ENCODE measurements at places on chromosomes 2 and 18. TPM values are rescaled to one million over a fixed set of nuclear protein-coding genes. Genes with fewer than 3 reads are reported as not detected.
A peak's percentile ranks its signal among the peaks of the same experiment; 100 is the strongest.

DNA sequence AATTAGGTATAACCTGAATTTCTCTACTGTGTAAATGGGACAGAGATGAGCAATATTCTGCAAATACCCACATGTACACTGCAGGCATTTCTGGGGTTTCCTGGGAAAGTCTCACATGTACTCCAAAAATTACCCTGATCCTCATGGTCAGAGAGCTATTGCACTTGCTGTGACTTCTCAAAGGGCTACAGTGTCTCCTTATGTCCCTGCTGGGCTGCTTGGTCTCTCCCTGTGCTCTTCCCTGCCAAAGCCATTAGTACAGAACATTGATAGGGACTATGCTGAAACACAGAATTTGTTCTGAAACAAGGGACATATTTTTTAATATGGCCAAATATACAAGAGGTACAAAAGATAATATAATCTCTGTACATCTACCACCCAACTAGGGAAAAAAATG is 924.4 kb upstream of the NXPH2 start:
- no peak for DNase-seq

DNA sequence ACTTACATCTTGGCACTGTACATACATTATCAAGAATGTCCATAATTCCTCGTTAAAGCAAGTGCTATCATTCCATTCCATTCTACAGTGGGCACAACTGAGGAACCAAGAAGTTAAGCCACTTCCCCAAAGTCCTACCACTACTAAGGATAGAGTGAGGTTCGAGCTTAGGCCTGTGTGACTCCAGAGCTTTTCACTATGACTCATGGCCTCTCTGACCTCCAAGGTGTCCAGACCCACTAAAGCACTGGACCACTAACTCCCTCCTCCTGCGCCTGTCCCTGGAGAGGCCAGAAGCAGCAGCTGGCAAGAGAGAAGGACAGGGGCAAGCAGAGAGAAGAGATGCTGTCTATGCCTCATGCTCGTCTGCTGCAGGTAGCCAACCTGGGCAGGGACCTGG is 117.0 kb downstream of the ZBTB7C start:
- no peak for DNase-seq

GRCh38 chr2:113692698-113693428 is 63.6 kb downstream of the SLC35F5 start:
- DNase-seq, result no peak

DNA sequence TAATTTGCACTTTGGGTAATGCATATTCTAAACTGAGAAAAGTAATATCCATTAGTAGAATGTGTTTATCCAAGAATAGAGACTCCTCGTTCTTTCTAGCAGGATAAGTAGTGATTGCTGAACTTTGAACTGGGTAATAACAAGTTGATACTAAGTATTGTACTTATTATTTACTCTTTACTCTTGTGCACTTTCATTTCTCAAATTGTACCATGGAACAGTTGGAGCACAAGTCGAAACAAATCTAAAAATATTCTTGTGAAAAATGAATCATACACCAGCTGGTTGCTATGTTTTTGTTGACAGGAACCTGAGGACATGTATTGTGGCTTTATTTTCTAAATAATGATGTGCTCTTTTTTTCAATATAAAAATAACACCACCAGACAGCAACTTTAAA is 111.9 kb downstream of the RGPD3 start:
- DNase-seq, result no peak

GRCh38 chr2:95072424-95072823 is 46.9 kb downstream of the MAL start:
- DNase-seq, result no peak

GRCh38 chr2:180933332-180933731 is 47.1 kb upstream of the UBE2E3 start:
- DNase-seq, result no peak

DCDC2C gene
- not detected for total RNA-seq

GRCh38 chr2:232419245-232420072 is 12.8 kb downstream of the ALPG start:
- no peak for DNase-seq

- DNase-seq, result no peak
Observed at GRCh38 chr2:136226903-136227302, 109.0 kb upstream of the CXCR4 start.

IL1RN gene
- total RNA-seq, result 0.57 TPM

DNA sequence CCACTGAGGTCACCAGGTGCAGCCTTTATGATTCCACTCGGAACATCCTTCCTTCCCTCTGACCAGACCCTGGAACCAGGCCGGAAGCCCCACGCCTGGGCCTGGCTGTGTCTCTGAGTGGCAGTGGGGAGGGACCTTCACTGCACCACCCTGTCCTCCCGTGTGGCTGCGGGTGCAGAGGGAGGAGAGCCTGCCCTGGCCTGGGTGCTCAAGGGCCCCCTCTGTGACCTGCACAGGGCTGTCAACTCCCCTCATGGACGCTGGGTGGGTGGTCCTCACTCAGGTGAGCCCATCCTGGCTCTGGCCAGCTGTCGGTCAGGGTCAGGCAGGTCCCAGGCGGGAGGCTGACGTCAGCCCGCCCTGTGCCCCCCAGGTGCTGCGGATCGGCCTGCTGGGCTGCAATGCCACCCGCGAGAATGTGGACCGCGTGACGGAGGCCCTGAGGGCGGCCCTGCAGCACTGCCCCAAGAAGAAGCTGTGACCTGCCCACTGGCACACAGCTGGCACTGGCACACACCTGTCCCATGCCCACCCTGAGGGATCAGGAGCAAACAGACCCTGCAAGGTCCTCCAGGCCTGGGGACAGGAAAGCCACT is 9.8 kb downstream of the AGXT start:
- DNase-seq, result no peak

DNA sequence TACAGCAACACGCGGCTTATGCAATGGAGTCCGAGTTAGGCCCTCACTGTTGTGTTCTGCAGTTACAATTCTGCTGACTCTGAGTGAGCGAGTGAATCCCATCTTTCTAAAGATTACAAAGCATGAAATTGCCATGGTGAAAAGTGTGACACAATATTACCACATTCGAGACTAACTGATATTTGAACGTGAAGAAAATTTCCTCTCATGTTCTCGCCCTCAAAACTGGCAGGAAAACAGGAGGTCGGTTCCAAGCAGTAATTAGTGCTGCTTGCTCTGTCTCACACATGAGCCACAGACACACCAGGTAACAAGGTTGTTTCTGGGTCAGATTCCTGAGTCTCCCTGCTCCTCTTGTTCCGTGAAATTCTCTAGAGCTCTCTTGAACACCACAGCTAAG is 93.7 kb upstream of the RIOK3 start:
- DNase-seq, result no peak

GRCh38 chr2:78439122-78439521 is 586.4 kb upstream of the REG3G start:
- no peak for DNase-seq

FLACC1 gene
- total RNA-seq, result 5.0 TPM

- DNase-seq, result no peak
Observed at GRCh38 chr18:3511980-3512379, 62.0 kb downstream of the TGIF1 start.

GRCh38 chr2:190889175-190889943 is 8.7 kb downstream of the GLS start:
- no peak for DNase-seq

DNA sequence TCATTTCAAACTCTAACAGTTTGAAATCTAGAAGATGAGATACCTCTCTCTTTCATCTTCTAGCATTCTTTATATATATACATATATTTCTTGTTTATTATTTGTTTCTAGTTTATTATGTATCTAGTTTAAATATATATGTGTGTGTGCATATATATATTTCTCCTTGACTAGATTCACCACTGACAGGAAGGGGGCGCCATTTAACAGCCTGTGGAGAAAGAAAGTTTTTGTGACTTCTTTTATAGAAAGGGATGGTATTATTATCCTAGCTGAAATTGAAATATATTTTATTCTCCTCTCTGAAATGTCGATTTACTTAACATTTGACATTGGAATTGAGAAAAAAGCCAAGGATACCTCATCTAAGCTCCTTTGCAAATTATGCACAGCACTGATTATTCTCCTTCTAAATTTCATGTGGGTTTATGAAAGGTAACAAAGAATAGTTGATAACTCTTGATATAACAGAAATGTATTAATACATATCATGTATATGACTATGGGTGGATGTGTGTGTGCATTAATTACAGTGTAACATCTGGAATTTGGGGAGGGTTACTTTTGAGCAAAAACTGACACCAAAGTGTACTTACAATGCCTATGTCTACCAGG is 160.7 kb upstream of the NT5C1B start:
- no peak for DNase-seq

DNA sequence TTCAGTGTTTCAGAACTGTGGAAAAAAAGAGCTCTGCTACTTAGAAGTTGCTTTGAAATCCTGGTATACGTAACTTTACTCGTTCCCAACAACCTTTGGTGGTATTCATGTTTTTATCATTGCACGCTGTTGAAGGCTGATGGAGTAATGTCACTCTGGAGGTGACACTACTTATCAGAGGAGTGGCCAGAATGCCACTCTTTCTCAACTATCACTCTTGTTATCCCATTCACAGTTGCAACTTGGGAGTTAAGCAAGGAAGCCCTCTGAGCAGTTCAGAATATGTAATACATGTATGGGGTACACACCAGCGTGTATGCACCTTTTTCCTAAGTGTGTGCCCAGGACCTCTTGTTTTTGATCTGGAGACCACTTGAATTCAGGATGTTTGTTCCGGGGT is 53.6 kb downstream of the TANC1 start:
- no peak for DNase-seq

GRCh38 chr2:240998995-240999791 is 775 bp downstream of the SNED1 start:
- DNase-seq, result peak; percentile 69

GRCh38 chr2:239025951-239026461 is 178.1 kb downstream of the TWIST2 start:
- DNase-seq, result peak; percentile 8

DNA sequence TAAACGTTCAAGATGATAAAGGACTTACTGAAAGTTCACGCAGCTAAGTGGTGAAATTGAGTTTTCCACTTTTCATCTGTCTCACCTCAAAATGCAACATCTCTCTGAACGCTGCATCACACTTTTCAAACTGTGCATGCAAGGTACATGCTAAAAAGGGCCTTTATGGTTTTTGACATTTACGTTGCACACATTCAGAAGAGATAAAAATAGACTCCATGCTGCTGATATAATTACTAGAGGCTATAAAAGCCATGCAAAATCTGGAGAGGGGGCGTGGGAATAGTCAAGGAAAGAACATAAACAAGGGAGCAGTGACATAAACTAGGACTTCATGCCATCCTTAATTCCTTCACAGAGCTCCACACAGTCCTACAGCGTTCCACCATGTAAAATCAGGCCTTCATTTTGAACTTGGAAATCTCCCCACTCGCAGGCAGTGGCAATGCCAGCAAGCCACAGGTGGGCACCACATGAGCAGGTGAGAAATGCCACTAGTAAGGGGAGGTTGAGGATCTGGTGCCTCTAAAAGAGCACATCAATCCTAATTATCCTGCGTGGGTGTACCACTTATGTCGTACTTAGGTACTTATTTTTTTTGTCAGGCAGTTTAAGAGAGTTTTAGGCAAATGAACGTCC is 71.4 kb downstream of the ZEB2 start:
- DNase-seq, result no peak

DNA sequence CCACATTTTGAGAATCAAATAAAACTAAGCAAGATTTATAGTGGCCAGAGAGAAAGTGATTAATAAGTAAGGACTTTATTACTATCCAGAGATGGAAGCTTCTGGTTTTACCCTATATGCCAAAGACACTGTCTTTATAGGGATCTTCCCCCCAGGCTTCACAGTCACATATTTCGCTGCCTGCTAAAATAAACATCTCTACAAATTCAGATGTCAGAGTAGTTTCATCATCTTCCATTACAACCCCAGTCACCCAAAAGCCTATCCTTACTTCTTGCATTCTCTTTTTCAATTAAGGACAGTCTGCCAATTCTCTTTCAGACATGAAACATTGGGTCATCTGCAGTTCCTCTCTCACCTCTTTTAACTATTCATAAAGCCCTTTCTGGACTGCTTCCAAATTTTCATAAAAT is 28.3 kb downstream of the CREB1 start:
- no peak for DNase-seq

- DNase-seq, result no peak
Observed at GRCh38 chr2:168345601-168346000, 98.2 kb upstream of the STK39 start.

LGALSL gene
- 5.8 TPM for total RNA-seq

EHD3 gene
- total RNA-seq, result 32.4 TPM

STON1 gene
- 6.7 TPM for total RNA-seq

- no peak for DNase-seq
Observed at GRCh38 chr2:45330108-45330507, 281.0 kb downstream of the SRBD1 start.

- no peak for DNase-seq
Observed at GRCh38 chr2:220226546-220226945, 599.1 kb downstream of the SLC4A3 start.

SNORC gene
- 1.3 TPM for total RNA-seq

ZNF804A gene
- 0.07 TPM for total RNA-seq

DNA sequence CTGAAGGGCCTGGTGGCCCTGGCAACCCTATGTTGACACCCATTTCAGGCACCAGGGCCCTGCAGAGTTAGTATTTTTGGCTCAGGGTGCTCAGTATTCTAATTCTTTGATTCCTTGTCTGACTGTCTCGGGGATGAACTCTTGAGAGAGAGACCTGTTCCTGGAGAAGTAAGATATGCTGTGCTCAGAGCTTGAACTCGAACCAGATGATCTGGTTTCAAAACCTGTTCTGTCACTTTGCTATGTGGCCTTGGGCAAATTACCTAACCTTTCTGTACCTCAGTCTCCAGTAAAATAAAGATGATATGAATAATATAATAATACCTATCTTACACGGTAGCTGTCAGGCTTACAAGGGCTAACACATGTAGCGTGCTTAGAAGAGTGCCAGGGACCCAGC is 294.2 kb downstream of the DYSF start:
- no peak for DNase-seq

TMEM169 gene
- 0.15 TPM for total RNA-seq

DNA sequence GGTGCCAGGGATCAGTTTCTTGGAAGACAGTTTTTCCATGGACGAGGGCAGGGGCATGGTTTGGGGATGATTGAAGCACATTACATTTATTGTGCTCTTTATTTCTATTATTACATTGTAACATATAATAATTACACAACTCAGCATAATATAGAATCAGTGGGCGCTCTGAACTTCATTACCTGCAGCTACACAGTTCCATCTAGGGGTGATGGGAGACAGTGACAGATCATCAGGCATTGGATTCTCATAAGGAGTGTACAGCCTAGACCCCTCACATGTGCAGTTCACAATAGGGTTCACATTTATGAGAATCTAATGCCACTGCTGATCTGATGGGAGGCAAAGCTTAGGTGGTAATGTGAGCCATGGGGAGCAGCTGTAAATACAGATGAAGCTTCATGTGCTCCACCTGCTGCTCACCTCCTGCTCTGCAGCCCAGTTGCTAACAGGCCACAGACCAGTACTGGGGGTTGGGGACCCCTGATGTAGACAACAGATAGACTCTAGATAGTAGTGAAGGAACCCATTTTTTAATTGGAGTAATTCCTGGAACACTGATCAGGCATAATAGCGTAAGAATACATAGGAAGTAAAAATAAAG is 41.5 kb upstream of the MC4R start:
- no peak for DNase-seq

POTEJ gene
- total RNA-seq, result not detected

GRCh38 chr18:59068276-59069071 is 71.2 kb upstream of the SEC11C start:
- DNase-seq, result no peak

CABLES1 gene
- 3.2 TPM for total RNA-seq

All from left ventricle myocardium superior (tissue), 1 donor.